ENCODE measurements at places on chromosomes 3 and 15.

- DNase-seq = no peak
Observed at GRCh38 chr3:120407508-120408287, 43.1 kb downstream of the FSTL1 start.

- no peak for DNase-seq
Observed at GRCh38 chr3:119911748-119912147, 129.8 kb downstream of the NR1I2 start.

DNA sequence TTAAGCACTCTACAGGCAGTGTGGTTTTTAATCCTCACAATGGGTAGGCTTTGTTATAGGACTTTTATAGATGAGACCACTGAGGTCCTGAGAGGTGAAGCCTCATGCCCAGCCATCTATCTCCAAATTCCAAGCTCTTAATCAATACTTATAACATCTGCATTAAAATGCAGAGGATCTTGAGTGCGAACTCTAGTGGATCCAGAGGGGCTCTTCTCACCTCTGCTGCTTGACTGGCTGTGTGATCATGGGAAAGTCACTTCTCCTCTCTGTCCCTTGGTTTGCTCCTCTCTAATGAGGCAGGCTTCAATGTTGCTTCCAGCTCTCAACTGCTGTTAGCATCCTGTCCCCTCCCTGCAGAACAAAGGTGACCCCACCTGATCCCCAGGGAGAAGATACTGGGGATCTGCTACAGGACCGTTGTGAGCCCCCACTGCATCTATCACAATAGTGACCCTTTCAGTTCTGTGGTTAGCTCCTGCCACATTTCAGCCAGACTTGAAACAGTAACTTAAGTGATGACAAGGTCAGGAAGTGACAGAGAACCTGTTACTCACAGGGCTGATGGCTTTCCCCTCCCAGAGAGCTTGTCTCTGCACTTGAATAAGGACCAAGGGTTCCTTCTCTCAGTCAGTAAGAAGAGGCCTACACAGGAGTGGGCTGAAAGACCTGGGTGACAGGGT is 1.3 kb downstream of the SLC27A2 start:
- no peak for DNase-seq

DNA sequence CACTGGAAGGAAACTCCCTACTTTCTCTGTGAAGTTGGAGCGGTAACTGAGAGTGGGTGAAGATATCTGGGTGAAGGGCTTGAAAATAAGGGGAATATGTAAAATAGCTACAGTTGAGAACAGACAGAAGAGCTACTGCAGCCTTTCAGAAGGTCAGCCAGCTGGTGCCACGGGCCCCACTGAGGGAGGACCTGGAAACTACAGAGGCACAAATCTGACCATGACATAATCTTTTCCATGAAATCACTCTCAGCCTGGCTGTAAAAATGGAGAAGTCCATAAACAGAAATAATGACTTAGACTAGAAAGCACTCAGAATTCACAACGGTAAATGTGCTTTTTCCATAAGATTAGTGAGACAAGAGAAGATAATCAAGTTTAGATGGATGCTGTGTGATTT is 46.4 kb downstream of the ST3GAL6 start:
- no peak for DNase-seq

GRCh38 chr3:5194801-5195509 is 7.4 kb downstream of the EDEM1 start:
- DNase-seq = no peak

DNA sequence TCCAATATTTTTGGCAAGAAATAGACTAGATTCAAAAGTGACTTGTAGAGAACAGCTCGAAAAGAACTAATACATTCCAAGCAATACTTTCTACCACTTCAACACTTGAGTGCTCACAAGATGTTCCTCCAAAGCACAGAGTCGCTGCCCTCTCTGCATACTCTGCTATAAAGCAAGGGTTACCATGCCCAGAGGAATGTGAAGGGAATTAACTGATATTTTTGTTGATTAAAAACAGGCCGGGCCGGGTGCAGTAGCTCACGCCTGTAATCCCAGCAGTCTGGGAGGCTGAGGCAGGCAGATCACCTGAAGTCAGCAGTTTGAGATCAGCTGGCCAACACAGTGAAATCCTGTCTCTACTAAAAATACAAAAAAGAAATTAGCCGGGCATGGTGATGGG is 57.6 kb upstream of the CSPG5 start:
- no peak for DNase-seq

GRCh38 chr15:63982381-63982854 is 63.9 kb downstream of the DAPK2 start:
- DNase-seq = peak; percentile 24

GRCh38 chr3:124034016-124034843 is 42.3 kb upstream of the ROPN1 start:
- peak; percentile 46 for DNase-seq

DNA sequence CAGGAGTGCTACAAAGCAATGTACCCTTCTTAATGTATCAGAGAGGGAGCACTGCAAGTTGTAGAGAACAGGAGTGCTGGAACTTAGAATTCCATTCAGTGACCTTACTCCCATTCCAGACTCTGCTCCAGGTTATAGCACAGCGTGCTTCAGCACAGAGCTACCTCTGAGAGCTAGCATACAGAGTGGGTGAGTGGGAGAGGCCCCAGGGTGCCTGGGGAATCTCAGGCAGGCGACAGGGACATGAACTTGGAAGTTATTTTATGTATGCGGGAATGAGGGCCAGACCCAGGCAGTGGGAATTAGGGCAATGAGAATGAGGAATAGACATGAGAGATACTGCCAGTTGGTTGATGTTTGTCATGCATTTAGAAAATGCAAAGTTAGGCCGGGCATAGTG is 3.7 kb upstream of the KNG1 start:
- DNase-seq = no peak

- DNase-seq = no peak
Observed at GRCh38 chr3:57184526-57184925, 15.3 kb downstream of the HESX1 start.

DNA sequence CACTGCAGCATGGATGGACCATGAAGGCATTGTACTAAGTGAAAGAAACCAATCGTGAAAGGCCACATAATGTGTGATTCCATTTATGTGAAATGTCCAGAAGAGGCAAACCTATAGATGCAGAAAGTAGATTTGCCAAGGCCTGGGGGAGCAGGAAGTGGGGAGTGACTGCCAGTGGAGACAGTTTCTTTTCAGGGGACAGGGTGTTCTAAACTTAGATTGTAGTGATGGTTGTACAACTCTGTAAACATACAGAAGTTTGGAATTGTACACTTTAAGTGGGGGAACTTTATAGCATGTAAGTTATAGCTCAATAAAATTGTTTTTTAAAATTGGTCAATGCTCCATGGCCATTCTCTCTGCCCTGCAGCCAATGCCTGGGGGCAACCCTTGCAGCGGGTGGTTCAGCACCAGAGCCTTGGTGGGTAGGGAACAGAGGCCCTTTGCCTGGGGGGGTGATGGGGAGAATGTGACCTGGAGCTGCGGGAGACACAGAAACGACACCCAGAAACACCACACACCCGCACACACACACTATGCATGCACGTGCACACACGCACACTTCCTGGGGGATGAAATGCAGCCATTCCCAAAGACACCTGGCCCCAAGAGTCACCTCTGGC is 43.1 kb downstream of the DNAJB8 start:
- no peak for DNase-seq

DNA sequence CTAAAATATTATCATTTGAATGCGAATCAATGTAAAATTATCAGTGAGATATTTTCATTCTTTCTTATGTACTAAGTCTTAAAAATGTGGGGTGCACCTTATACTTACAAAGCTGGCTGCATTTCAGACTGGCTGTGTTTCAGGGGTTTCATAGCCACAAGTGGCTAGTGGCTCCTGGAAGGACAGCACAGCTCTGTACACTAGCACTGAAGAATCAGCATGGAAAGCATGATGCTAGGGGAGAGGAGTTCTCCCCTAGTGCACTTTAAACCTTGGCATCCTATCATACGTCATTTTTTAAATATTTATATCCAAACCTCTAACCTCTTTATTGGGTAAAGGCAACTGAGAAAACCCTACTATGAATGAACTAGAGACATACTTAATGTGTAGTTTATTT is 66.4 kb downstream of the ECT2 start:
- no peak for DNase-seq

DNA sequence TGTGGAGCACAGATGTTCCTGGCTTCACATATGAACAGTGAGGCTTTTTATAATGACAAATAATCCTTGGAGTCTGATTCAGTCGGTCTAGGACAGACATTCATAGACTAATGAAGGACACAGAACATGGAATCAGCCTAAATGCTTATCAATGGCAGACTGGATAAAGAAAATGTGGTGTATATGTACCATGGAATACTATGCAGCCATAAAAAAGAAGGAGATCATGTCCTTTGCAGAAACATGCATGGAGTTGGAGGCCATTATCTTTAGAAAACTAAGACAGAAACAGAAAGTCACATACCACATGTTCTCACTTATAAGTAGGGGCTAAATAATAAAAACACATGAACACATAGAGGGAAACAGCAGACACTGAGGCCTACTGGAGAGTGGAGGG is 19.9 kb upstream of the LPP start:
- DNase-seq = no peak

GRCh38 chr3:46921871-46922271 is 44.4 kb downstream of the PTH1R start:
- DNase-seq = no peak

- no peak for DNase-seq
Observed at GRCh38 chr3:61796911-61797310, 235.5 kb downstream of the PTPRG start.

DNA sequence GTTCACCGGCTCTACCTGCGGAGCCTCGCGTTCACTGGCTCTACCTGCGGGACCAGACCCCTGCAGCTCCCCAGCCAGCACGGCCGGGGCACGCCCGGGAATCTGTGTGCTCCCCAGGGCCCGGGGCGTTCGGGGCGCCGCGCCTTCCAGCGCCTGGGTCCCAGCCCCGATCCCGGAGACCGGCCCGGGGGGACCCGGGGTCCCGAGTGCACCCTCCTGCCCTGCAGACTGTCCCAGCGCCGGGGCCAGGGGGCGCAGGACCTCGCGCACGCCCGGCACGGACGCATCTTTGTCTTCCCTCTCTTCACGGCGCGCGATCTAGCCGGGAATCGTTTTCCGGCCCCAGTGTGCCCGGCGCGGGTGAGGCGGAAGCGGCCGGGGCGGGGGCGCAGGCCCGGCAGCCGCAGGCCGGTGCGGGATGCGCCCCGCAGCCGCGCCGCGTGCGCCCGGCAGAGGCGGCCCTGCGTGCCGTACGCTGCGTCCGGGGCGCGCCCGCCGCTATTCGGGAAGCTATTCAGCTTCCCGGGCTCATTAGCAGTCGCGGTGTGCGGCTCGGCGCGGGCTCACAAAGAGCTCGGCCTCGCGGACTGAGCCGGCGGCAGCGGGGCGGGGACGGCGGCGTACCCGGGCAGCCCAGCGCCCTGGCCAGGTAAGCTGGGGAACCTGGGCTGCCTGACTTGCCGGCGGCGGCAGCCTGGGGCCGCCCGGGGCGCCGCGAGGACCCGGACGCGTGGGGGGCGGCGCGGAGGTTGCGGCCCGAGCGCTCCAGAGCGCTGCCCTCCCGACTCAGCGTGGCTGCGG is at the start of gene APBA2:
Gene APBA2 (plus strand): TSS at position 345 of the 801 bp plus-strand sequence. CDS start 167,911 bp downstream, outside the sequence.
- DNase-seq = no peak

GRCh38 chr15:74388363-74388951 is 21.0 kb upstream of the CYP11A1 start:
- DNase-seq = no peak

DNA sequence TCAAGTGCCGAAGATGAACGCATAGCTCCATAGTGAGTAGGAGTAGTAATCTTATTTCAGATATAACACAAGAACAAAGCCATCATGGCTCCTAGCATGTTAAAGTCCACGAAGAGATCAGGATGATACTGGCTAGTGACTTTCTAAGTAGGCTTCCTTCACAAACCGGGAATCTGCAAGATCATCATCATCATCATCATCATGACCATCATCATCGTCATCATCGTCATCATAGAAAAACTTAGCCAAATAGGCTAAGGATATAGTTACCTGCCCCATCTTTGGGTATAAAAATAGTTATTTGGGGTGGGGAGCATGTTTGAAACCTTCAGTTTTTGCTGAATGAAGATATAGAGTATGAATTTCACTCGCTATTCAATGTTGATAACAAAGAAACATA is 57.9 kb downstream of the PYDC2 start:
- no peak for DNase-seq

DNA sequence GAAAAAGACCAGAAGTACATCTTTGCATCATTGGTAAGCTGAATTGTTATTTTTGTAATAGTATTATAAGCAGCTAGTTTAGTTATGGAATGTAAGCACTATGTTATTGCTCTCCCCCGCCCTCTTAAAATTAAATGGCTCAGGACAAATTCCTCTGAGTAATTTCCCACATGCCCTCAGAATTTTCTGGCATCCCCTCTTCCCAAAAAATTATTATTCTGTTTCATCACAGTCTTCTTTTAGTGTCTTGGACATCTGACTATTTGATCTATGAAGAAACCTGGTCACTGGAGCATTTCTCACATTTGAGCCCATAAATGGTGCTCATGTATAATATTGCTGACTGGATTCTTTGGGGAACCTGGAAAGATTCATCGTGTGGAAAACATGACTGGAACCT is 68.3 kb downstream of the KLHL25 start:
- DNase-seq = no peak

- no peak for DNase-seq
Observed at GRCh38 chr3:179369621-179370020, 22.1 kb downstream of the MFN1 start.

GRCh38 chr3:54897028-54897711 is 30.7 kb downstream of the LRTM1 start:
- no peak for DNase-seq

- DNase-seq = no peak
Observed at GRCh38 chr15:100206643-100207042, 135.1 kb downstream of the ADAMTS17 start.

DNA sequence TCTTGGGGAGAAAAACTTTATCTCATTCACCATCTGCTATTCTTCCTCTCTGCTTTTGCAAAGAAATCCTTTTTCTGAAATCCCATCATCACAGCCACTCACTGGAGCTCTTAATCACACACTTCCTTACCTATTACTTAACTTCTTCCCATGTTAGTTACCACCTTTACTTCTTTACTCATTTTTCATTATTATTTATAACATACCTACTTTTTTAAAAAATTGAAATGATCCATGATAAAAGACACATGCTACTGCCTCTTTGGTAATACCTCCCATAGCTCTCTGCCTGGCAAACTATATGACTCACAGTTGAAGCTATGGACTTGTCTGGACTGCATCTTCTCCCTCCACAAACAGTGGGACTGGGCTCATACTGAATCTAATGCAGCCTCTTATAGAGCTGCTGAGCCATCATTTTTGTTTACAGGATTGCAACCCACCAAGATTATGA is 150.3 kb downstream of the TNIK start:
- DNase-seq = no peak

DNA sequence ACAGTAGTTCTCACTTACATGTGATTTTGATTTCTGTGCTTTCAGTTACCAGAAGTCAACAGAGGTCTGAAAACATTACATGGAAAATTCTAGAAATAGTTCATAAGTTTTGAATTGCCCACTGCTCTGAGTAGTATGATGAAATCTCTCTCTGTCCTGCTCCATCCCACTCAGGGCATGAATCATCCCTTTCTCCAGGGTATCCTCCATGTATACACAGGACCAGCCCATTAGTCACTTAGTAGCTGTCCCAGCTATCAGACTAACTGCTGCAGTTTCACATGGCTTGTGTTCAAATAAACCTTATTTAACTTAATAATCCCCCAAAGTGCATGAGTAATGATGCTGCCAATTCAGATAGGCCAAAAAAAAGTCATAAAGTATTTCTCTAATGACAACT is 38.6 kb downstream of the EPHA3 start:
- DNase-seq = no peak

Measured in left lobe of liver (tissue), 2 donors.